ENCODE measurements at places on chromosomes 11 and 22.

DNA sequence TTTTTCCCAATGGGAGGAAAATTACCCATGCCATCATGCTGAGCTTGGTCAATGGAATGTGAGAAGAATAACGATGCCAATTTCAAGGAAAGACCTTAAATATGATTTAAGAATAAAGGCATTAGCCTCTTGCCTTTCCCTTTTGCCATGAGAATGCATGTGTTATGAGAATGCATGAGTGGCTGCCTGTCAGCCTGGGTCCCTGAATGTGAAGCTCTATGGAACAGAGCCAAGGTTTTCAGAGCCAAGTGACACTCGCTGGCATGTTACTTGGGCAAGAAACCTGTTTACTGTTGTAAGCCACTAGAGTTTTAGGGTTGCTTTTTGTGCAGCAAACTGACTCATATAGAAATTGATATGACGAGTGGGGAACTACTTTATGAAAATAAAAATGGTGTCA lies 75.7 kb downstream of the JRKL start:
- DNase-seq: no peak

DNA sequence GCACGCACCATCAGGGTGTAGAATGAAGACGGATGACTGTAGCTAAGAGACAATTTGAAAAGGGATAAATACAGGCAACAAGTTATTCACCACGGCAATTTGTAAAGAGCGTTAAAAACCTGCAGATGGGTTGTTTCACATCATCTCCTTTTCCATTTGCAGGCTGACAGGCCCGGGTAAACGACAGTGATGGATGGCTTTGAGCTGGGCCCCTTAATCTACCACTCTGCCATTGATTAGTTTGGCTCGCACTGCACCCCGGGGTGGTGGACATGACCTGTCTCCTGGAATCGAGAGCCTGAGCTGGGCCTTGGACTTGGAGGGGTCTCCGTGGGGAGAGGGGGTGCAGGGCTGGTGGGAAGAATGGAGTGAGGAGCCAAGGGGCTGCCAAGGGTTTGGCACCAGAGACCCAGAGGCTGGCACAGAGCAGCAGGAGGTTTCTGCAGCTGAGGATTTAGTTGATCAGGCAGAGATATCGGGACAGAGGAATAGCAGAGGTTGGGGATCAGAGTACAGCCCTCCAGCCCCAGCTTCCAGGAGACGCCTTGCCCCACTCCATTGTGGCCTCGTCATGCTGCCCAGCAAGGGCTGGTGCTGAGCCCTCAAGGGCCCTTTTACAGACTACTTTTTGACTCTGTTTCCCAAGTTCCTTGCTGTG lies 110.6 kb upstream of the NECTIN1 start:
- DNase-seq: no peak

- no peak for DNase-seq
These were observed 47.4 kb upstream of the CWF19L2 start for GRCh38 chr11:107504981-107505380.

GRCh38 chr22:35864545-35865165 lies 147.0 kb downstream of the APOL5 start:
- DNase-seq: no peak

GRCh38 chr11:110339456-110340250 lies 43.2 kb upstream of the RDX start:
- DNase-seq: peak; percentile 38

DNA sequence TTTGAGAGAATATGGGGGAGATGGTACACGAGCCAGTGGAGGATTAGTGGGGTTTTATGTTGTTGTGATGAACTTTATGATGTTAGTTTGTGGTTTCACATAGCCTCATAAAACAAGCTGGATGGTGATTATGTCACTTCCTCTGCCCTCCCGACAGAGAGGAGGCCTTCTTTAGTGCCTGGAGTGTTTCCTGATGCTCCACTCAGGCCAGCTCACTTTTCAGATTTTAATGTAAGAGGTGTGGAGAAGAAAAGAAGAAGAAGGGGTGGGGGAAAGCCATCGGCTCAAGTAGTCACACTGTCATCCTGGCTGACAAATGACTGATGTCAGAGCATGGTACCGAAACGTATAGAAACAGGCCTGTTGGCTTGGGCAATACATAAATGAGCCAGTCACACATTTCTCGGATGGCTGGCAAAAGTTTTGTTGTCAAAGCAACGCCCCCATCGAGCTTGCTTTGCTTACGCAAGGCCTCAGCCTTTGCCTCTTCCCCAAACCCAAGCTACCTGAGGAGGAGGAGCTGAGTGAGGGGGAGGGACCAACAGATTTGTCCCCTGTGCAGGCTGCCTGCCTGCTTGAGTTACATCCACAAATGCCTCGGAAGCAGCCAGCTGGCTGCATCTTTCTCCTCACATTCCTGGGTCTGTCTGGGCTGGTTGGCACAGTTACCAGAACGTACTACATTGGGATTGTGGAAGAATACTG lies at the start of gene HEPHL1:
TSS of gene HEPHL1 (plus strand) at position 578 of the 705 bp plus-strand sequence. CDS start at position 593, 15 bp downstream.
- DNase-seq: no peak

DNA sequence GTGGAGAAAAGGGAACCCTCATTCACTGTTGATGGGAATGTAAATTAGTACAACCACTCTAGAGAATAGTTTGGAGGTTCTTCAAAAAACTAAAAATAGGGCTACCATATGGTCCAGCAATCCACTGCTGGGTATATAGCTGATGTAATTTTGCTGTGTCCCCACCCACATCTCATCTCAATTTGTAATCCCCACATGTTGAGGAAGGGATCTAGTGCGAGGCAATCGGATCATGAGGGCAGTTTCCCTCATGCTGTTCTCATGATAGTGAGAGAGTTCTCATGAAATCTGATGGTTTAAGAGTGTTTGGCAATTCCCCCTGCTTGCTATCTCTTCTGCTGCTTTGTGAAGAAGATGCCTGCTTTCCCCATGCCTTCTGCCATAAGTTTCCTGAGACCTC lies 17.1 kb upstream of the OR52M1 start:
- no peak for DNase-seq

DNA sequence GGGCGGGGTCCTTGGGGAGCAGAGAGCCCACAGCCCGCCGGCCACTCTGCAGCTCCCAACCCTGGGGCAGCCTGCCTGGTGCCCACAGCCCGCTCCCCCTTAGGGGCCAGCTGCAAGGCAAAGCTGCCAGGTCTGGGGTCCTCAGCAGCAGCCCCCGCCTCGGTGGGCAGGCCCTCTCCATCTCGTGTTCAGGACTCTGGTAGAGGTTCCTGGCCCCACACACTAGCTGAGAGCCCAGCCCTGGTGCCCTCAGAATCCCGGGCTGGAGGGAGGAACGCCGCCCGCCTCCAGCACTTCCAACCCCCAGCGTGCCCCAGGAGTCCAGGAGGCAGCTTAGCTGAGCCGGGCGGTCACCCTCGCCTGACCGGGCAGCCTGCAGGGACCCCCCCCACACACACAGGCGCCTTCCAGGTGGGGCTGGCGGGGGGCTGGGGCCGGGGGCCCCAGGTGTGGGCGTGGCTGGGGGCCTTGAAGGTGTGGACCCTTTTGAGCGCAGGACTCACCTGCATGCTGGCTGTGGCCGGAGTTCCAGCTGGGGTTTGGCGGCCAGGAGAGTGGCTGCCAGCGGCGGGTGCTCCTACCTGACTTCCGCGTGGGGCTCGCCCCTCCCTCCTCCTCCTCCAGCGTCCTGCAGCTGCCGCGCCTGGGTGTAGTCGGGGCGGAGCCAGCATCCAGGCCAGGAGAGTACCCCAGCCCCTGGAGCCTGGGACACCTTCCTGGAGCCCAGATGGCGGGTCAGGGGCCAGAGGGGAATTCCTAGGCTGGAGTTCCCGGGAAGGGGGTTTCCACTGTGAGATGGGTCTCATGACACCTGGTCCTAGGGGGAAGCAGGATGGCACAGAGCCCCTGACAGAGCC lies at the start of gene ANO9:
TSS of gene ANO9 (minus strand) at position 594 of the 857 bp plus-strand sequence. CDS start at position 509, 85 bp downstream.
- DNase-seq: peak; percentile 80

DNA sequence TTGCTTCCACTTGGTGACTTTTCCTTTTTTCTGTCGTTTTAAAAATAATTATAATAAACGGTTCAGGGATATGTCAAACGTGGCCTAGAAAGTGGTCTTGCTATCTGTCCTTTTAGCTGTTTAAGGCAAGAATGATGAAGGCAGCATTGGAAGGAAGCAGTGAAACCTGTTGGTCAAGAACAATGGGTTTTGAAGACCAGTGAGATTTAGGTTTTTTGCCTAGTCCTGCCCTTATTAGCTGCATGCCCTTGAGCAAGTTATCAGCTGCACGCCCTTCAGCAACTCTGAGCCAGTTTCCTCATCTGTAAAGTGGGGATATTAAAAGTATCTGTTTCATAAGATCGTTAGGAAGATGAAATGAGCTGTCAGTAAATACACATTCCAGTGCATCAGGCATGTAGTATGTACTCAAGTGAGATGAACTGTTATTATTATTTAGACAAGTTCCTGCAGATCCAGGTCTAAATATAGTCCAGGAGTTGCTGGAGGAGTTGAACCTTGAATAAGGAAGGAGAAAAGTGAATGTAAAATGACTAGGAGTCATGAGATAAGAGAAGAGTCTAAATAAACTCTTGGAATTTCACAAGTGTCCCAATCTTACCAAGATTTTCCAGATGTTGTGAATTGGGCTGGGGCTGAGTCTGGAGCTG lies 90.8 kb upstream of the HSD17B12 start:
- DNase-seq: no peak

- DNase-seq: no peak
These were observed 516.8 kb upstream of the FAT3 start for GRCh38 chr11:91707652-91708482.

- no peak for DNase-seq
These were observed 113.4 kb downstream of the CASP12 start for GRCh38 chr11:104784684-104785460.

DNA sequence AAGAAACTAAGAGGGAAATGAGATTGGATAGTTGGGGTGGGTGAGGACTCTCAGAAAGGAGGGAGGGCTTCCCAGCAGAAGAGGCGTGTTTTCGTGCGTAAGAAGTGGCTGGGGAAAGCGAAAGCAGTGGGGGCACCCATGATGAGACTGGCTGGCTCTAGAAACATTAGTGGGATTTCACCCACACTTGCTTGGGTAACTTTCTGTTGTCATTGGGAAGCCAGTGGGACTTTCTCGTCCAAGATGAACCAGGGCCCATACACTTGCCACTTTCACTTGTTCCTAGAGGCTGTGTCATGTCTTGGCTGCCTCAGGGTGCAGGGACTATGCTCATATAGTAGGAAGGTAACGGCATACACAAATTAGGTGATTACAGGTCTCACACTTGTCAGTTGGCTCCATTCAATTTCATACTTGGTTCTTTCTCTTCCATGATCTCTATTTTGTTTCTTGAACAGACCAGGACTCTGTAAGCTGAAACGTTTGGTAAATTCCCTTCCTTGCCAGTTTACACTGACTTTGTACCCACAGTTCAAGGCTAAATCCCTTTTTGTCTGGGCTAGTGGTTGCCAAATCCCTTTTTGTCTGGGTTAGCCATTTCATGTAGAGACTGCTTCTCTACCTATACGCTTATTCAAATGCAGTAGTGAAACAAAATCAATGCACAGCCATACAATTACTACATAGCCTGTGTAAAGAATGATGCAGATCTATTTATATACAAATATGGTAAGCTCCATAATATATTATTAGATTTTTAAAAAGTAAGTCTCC lies 42.0 kb upstream of the CXCR5 start:
- peak; percentile 83 for DNase-seq

- no peak for DNase-seq
These were observed 2.8 kb downstream of the KCTD14 start for GRCh38 chr11:78020246-78020645.

DNA sequence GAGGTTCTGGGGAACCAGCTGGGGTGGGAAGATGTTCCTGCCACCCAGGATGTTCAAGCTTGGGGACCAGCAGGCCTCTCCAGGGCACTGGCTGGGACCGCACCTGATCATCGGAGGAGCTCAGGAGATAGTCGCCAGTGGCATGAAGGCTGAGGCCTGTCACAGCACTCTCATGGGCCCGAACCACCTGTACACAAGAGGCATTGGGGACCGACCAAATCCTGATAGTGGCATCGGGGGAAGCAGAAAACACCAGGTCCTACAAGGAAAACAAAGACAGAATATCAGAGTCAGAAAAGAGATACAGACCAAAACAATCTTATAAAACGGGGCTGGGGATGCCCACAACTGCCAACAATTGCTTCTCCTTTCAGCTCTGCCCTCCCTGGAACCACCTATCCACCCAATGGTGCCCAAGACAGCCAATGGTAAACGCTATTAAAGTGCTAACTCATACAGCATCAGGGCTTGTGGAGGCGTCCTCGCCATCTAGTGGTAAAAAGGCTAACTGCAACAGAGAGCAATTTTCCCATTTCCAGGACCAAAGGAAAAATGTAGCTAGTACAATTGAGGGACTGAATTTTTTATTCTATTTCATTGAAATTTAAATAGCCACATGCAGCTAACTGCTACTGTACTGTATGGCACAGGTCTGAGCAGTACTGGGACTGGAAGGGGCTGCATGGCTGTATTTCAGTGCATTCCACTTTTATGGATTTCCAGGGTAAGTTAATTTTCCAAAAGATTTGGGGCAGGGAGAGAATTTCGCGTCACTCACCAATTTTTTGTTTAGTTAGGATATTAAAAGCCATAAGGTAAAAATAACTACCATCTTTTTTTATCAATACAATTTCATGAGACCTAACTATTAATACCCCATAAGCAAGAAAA lies 7.1 kb downstream of the PRPF19 start:
- peak; percentile 54 for DNase-seq

DNA sequence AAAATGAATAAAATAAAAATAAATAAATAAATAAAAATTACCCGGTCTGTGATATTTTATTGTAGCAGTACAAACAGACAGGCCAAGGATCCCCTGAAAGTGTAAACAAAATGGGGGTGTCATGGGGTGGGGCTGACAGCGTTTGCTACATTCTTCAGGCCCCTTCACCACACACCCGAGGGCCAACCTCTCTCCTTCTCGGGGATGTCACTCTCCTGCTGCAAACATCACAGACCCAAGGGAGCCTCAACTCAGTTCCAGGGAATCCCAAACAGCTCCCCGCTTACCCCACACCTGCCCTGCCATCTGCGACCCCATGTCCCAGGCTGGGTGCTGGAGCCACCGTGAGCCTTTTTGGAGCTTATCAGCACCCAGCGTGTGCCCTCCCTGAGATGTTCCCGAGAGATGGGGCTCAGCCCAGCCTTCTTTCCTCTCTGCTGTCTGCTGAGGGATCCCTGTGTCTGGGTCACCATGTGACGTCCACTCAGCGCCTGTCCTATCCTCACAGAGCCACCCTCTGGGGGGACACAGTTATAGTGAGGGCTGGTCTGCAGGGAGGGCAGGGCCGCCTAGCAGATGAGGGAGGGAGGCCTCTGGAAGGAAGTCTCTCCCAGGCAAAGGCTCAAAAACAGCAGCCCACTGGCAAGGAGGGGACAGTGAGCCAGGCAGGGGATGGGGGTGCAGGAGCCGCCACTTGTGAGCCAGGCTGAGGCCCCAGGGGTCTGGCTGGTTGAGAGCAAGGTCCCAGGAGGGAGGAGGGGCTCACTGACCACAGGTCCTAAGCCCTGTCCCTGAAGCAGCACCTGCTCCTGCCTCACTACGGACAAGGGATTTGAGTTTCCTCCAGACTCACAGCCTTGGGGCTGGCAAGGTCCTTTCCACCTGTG lies 1041.6 kb downstream of the BRD1 start:
- no peak for DNase-seq
